ENCODE measurements at places on chromosomes 3 and 15.

DNA sequence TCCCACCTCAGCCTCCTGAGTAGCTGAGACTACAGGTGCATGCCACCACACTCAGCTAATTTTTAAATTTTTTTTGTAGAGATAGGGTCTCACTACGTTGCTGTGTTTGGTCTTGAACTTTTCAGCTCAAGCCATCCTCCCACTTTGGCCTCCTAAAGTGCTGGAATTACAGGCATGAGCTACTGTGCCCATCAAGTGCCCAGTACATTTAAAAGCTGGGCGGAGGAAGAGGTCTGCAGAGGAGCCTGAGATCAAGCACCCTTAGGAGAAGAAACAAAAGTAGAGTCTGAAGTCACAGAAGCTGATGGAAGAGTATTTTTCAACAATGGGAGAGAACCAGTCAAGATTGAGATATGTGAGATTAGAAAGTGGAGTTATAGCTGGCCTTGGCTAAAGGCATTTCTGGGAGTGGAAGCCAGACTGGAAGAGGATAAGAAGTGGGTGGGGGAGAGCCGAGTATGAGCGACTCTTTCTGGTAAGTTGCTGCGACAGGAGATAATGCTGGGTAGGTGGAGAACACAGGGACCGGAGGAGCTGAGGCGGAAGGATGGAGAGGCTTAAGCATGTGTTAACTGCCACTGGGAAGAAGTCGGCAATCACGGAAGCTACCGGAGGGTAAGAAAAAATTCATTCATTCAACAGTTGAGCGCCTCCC, 782 bp upstream of the IREB2 start:
- no peak for DNase-seq

DNA sequence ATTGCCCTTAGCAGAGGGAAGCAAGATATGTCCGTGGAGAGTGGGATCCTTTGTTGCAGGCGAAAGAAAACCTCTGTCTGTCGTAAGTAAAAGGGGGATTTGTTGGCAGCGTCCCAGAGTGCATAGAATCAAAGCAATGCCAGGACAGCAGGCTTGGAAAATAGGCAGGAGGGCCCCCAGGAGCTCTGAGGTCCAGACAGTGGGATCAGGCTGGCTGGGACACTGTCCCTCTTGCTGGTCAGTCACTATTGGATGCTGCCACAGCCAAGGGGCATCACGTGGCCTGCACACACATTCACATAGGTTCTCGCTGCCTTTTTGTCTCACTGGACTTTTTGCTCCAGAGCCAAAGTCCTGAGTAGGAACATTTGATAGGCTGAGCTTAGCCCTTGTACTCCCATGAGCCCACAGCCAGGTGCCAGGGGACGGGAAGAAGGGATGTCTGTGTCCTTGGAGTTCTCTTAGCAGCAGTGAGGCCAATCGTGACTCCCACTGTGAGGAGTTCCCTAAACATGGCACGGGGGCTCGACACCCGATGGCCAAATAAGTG, 10.7 kb downstream of the MUC20 start:
- no peak for DNase-seq

DNA sequence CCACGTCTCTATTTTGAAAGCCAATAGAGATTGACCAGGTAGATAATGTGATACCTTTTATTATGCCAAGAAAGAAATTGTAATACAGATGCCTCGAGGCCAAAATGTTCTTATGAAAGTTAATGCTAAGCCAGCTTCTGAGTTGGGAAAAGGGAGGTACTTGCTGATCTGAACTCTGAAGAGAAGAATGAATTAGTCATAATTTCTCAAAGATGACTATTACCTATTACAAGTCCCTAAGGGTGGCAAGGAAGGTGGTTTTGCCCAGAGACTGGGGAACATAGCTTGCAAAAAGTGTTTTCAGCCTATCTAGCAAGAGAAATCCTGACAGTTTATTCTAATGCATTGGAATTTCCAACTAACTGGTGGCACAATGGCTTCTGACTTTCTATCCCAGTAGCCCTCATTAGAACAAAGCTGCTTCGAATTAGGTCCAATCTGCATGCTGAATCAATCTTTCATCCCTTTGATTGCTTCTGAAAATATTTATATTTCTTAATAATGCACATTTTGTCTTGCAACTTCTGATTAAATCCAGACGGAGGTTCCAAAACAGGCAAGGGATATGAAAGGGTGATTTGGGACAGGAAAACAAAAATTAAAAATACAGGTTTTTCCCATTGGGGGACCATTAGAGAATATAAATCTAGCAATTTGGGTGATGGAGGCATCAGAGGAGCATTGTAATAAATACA, 17.7 kb upstream of the NR2F2 start:
- peak; percentile 70 for DNase-seq

DNA sequence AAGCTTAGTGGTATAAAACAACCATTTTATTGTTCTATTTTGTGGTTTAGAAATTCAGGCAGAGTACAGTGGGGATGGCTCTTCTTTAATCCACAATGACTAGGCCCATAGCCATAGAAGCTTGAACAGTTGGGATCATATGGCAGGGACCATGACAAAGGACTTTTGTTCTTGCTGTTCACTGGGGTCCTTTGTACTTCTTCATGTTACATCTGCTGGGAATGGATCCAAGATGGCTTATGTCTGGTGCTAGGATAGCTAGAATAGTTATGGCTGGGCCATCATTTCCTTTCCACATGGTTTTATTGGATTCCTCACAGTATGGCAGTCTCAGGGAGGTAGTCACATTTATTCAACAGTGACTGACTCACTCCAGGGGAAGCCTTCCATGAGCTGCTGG, 427.9 kb upstream of the AGTR1 start:
- no peak for DNase-seq

DNA sequence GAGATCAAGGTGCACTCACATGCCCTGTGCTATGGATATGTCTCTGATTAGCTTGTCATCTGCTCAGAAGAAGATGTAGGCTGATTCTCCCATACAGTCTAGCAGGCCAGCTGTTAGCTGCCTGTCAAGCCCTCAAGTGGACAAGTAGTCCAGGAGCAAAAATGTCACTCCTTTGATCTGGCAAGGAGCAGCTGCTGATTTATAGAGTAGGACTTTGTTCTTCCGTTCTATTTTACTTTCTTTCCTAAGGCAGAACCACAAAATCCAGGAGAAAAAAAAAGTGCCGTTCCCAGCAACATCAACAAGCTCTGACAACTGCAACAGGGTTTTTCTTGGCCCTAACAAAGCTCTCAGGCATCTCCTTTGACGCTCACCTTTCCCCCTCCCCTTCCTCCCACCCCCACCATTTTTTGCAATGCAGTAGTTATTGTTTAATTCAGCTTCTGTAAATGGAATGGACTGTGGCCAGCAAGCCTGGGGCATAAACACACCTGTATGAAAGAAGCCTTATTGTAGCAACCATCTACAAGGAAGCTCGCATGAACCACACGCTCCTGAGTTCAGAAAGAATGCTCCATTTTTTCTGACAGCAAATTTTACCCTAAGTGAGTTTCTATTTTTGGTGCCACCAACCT, 196.3 kb downstream of the MEIS2 start:
- DNase-seq: no peak

DNA sequence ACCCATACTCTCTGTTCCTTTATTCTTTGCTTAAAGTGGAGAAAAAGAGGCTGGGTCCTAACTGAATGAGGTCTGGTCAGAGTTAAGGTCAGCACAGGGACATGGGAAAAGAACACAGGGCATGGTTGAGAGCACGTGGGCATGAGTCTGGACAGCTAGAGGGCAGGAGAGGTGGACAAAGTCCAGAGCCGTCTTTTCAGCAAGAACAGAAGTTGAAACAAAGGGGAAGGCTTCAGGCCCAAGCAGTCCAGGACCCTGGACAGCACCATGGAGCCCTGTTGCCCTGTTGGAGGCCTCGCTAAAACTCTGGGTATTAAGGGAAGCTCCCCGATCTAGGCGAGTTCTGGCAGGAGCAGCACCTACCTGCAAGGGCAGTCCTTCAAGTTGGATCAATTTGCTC, 50.7 kb downstream of the XYLB start:
- peak; percentile 6 for DNase-seq

DNA sequence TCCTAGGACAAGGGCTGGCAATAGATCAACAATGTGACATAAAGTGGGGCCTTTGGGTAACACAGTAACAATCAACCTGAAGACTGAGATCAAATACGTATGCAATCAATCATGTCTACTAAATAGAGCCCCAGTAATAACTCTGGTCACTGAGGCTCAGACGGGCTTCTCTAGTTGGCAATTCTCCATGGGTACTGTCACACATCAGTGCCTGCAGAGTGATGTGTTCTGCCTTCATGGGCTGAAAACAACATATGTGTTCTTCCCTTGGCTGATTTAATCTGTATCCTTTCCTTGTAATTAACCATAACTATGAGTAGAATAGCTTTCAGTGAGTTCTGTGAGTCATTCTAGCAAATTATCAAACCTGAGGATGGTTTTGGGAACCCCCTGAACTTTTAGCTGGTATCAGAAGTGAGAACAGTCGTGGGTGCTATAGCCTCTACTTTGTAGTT, 113.6 kb downstream of the TMCO5A start:
- DNase-seq: no peak

- no peak for DNase-seq
Observed at GRCh38 chr3:27141668-27142067, 227.5 kb downstream of the NEK10 start.

GRCh38 chr3:34504366-34504765, 705.9 kb downstream of the PDCD6IP start:
- DNase-seq: no peak

- DNase-seq: no peak
Observed at GRCh38 chr15:70532531-70533186, 230.7 kb downstream of the UACA start.

- peak; percentile 28 for DNase-seq
Observed at GRCh38 chr3:77939726-77940125, 899.8 kb downstream of the ROBO2 start.

DNA sequence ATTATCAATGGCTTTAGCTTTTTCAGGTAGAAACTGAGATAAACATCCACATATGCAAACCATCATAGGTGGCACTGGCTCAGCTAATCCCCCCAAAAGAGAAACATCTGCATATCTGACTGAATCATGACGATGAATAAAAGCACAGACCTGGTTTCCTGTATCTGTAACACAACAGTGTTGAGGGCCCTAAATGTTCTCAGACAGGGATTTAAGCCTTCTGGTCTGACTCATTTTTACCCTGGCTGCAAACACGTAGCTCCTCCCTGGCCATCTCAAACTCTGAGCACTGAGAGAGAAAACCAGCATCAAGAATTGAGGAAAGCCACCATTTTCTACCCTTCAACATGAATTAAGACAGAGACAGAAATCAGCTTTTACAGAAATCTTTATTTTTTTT, 35.2 kb downstream of the GLB1 start:
- DNase-seq: no peak

DNA sequence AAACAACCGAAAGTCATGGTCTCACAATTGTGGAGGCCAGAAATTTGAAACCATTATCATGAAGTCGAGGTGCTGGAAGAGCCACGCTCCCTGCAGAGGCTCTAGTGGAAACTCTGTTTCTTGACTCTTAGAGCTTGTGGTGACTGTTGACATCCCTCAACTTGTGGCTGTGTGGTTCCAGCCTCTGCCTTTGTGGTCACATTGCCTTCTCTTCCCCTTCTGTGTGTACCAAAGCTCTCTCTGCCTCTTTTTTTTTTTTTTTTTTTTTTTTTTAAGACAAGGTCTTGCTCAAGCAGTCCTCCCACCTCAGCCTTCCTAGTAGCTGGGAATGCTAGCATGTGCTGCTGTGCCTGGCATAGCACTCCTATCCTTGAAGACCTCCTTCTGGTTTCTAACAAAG, 48.7 kb upstream of the CRTC3 start:
- DNase-seq: no peak

- DNase-seq: no peak
Observed at GRCh38 chr15:90901175-90902039, 1.7 kb upstream of the MAN2A2 start.

DNA sequence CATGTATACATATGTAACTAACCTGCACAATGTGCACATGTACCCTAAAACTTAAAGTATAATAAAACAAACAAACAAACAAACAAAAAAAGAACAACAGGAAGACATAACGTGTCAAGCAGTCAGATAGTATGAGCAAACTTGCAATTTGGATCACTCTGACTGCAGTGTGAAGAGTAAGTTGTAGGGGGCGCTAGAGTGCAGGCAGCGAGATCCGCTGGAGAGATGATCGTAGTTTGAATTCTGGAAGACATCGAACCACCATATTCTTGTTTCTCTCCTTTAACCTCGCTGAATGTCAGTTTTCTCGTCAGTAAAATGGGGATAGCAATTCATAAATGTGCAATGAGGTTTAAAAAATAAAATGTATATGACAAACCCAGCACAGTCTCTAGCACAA, 165.2 kb upstream of the LMCD1 start:
- DNase-seq: no peak

GRCh38 chr15:79168922-79169456, 78.4 kb upstream of the RASGRF1 start:
- no peak for DNase-seq
